Hematopoietic multipotent progenitor cell (in vitro differentiated cells): ENCODE measurements at places on chromosomes 2 and 18. TPM values are rescaled to one million over a fixed set of nuclear protein-coding genes. Genes with fewer than 3 reads are reported as not detected.
A peak's percentile ranks its signal among the peaks of the same experiment; 100 is the strongest.

GRCh38 chr2:71852141-71852711, 295.4 kb downstream of the CYP26B1 start:
- DNase-seq = no peak

- no peak for DNase-seq
These were observed 31.1 kb upstream of the GMCL1 start for GRCh38 chr2:69798290-69798908.

GRCh38 chr2:47207614-47208013, 52.5 kb upstream of the STPG4 start:
- no peak for DNase-seq

DNA sequence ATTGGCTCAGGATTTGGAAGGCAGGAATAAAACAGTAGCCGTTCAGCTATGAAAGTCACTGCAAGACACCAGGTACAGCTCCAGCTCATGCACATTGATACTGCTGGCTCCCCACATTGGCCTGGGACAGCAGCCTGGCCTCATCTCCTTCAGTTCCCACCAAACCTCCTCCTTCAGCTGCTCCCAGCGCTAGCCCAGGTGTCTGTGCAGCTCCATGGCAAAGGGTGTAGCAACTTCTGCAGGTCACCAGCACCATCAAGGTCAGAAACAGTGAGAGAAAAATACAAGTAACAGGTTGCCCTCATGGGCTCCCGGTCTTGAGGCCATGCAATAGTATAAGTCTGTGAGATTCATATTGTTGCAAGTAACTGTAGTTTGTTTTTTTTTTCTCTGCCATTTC, 216.7 kb upstream of the CTAGE1 start:
- DNase-seq = no peak

DNA sequence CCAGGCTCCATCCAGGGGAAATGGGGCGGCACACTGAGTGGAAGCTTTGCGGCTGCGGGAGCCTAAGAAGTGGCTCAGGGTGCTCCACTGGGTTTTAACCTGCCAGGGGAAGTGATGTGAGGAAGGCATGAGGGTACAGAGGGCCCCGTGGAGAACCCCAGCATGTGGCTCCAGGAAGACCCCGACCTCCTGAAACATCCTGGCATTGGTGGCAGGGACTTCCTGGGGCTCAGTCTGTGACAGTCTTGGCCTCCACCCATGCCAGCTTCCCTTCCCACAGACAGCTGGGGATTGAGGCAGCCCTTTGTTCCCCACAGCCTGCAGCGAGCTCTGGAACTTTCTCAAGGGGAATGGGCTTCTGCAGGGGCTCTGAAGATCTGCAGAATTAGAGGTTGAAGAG, 146.6 kb downstream of the TNS1 start:
- DNase-seq = no peak

DNA sequence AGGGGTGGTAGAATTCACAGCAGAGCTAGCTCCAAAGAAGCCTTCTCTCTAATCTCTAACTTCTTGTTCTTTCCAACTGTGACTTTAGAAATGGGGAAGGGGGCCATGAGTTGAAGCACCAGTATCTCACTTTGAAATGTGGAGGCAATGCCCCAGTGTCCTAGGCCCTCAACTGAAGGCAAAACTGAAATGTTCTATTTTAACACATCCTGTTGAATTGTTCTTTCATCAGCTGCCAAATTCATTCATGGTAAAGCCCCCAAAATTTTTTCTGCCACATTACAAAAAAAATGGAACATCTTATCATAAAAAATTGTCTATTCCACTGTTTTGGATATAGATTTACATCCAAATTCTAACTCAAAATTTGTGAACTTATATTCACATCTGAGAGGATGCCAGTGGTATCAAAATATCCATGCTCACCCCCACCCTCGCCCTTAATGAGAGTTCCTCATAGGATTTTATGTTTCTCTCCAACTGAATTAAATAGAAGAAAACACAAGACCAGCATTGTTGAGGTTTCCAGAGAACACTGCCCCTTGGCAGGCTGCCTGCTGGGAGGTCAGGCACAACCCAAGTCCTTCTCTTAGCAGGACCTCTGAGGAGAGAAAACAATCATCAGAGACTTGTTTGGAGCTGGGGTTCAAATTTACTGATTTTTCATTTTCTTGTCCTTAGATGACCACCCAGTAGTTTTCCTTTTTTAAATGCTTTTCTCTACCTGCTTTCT, 147.4 kb upstream of the PGAP1 start:
- DNase-seq = no peak

- no peak for DNase-seq
These were observed 60.2 kb downstream of the GALNT14 start for GRCh38 chr2:31078011-31078410.

DNA sequence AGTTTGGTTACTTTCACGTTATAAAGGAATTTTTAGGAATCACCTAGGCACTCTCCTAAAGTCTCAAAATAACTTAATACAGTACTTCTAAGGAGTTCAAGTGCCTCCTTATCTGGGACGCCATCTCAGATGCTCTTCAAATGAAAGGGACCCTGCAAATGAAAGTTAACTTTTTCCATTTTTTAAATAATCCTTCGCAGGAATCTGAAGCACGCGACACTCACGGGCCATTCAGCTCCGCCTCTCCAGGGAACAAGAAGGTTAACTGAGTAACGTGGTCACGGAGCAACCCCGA, 537 bp upstream of the ZC3H15 start:
- no peak for DNase-seq

DNA sequence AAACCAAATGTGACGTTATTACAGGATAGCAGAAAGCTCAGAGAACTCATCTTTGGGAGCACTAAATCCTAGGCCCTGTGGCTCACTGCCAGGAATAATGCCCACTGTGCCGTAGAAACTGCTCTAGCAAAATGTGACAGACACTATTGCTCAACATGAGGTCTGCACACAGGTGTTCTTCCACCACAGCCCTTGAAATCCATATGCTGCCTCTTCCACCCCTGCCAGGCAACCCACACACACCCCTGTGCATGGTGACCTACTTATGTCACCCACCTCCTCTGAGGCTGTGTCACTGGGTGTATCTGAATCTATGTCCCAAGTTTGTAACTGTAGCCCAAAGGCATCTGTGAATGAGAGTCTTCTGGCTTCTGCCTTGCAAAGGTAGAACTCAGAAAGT, 66.1 kb upstream of the MBOAT2 start:
- no peak for DNase-seq

- peak; percentile 35 for DNase-seq
These were observed 1.5 kb upstream of the BCL2L11 start for GRCh38 chr2:111118981-111119821.

- DNase-seq = no peak
These were observed 187.3 kb downstream of the VAPA start for GRCh38 chr18:10100941-10101701.

DNA sequence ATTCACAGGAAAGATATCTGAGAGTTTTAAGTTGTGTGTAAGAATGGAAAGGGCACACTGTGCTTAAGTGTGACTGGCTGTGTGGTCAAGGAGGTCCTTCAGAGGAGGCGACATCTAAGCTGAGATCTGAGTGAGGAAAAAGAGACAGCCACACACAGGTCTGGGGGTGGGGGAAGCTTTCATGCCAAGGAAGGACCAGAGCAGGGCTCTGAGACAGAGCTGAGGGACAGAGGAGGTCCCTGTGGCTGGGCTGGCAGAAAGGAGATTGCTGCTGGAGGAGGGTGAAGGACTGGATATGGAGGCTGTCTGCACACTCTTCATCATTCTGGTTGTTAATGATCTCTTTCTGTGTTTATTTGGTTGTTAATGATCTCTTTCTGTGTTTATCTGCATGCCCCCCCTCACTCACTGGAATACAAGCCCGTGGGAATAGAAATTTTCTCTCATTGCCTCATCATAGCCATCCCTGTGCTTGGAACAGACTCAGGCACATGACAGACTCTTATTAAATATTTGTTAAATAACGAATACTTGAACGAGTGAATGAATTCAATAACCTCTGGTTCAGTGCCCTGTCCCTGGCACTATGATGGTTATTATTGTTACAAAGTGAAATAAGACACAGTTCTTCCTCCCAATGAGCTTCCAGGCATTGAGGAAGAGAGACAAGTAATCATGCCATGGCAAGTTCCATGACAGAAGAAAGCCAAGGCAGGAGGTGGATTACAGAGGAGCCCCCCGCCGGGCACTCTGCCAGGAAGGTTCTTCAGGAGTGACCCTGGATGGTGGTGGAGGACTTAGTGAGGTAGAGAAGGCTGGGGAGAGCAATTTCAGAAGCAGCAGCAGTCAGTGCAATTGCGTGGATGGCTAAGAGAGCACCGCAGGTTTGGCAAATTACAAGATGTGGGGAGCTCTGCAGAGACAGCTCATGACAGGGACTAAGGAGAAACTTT, 399.4 kb upstream of the HS6ST1 start:
- no peak for DNase-seq

- no peak for DNase-seq
These were observed 1170.7 kb upstream of the SLC39A10 start for GRCh38 chr2:194486326-194486725.

LOXHD1 gene
- under 0.01 TPM for total RNA-seq

EGR4 gene
- total RNA-seq = 0.54 TPM
